ENCODE measurements at places on chromosomes 3 and 15.

GRCh38 chr3:74593152-74593551, 21.3 kb downstream of the CNTN3 start:
- DNase-seq: no peak

DNA sequence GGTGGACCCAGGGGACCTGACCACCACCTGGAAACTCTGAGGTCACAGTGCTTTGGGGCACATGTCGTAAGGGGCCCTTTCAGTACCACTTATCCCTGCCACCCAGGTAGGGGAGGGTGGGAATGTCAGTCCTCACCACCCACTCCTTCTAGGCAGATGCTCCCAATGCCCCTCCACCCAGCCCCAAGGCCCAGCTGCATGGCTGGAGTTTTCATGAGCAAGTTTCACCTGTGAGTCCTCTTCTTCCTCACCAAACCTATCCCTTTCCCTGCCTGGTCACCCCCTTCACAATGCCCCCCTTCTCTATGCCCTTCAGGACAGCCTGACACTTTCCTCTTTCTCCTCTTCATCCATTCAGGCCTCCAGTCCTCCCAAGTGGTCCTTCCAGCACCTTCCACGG, 9.8 kb downstream of the FAM174B start:
- no peak for DNase-seq

DNA sequence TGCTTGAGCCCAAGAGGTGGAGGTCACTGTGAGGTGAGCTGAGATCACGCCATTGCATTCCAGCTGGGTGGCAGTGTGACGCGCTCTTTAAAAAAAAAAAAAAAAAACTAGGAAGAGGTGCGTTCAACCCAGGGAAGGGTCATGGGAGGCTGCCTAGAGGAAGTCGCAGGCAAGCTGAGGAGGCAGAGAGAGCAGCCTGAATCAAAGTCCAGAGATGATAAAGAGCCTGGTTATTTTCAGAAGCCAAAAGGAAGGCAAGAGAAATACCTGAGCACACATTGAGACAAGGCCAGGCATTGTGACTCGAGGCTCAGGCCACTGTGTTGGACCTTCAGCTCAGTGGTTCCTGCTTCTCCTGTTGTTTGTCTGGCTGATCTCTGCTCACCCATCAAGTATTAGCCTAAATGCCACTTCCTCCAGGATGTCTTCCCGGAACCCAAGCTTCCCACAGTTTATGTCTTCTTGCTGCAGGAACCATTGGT, 16.1 kb upstream of the GCNT3 start:
- no peak for DNase-seq

GRCh38 chr3:120364821-120365220, 15.7 kb upstream of the LRRC58 start:
- no peak for DNase-seq

GRCh38 chr3:13812034-13812471, 67.8 kb downstream of the WNT7A start:
- no peak for DNase-seq

DNA sequence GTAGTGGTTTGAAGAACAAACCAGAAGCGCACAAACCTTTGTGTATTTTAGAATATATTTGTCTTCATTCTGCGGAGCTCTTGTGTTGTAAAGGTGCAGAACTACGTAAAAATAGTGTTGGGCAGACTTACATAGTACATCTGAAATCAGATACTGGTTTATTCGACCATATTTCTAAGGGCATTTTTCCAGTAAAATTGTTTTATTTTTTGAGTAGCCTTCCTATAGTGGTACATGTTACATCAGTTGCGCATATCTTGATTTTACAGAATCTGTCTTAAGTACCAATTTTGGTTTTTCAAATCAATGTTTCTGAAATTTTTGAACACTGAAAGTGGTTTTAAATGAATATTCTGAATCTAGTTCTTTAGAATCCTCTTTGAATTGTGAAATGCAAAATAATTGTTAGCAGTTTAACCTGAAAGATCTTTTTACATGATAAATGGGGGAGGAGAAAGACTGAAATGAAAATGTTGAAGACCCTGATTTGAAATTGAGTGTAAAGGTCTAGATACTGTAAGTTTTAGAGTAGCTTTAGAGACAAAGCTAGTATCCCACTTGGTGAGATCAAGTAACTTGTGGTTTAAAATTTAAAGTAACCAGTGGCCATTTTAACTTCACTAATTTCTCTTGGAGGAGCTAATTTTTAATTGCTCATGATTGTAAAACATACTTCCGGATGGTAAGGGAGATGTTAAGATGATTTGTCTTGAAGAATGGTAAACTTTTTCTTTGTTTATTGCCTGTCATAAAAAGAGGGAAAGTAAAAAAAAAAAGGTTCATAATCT, 15.5 kb upstream of the CHD2 start:
- no peak for DNase-seq
